WTC11 (cell line): ENCODE measurements at places on chromosomes 6 and 20. TPM values are rescaled to one million over a fixed set of nuclear protein-coding genes. Genes with fewer than 3 reads are reported as not detected.
A peak's percentile ranks its signal among the peaks of the same experiment; 100 is the strongest.

GRCh38 chr6:157732416-157733161 lies 90.5 kb upstream of the SNX9 start:
- H3K27ac ChIP-seq = 0 out of 2 replicates have a peak overlapping the region, but pooled peaks have one; percentile 9
- peaks cover 14% of the 10 kb centered on the region for H3K4me1 ChIP-seq
- DNase-seq = no peak
- no peak overlapping the region for H3K4me3 ChIP-seq
- no peaks in the 10 kb centered on the region for H3K27me3 ChIP-seq

GRCh38 chr6:142694054-142694453 lies 250.9 kb downstream of the HIVEP2 start:
- no peak for DNase-seq
- no peak overlapping the region for H3K27ac ChIP-seq
- no peak overlapping the region for H3K4me3 ChIP-seq
- H3K36me3 ChIP-seq = no peaks in the 10 kb centered on the region
- peaks cover 27% of the 10 kb centered on the region for H3K4me1 ChIP-seq

DNA sequence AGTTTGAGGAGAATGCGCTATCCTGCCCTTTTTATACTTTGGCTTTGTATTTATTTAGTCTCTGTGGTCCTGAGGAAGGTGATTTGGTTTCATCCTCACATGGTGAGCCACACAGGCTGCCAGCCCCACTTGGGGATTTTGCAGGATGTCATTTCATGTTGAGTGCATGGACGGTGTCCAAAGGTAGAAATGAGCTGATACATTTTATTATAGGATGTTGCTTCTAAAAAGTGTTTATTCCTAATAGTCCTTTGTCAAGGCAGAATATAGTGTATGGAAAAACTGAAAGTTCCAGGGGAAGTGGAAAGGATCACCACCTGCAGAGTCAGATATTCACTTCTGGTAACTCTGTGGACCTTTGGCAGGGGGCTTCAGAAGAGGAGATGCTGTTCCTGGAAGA lies 434.6 kb downstream of the CD109 start:
- H3K27me3 ChIP-seq = peaks cover 3% of the 10 kb centered on the region; the same call in 1 of the 2 replicates
- no peak overlapping the region for H3K27ac ChIP-seq
- H3K36me3 ChIP-seq = no peaks in the 10 kb centered on the region
- no peaks in the 10 kb centered on the region for H3K4me1 ChIP-seq

DNA sequence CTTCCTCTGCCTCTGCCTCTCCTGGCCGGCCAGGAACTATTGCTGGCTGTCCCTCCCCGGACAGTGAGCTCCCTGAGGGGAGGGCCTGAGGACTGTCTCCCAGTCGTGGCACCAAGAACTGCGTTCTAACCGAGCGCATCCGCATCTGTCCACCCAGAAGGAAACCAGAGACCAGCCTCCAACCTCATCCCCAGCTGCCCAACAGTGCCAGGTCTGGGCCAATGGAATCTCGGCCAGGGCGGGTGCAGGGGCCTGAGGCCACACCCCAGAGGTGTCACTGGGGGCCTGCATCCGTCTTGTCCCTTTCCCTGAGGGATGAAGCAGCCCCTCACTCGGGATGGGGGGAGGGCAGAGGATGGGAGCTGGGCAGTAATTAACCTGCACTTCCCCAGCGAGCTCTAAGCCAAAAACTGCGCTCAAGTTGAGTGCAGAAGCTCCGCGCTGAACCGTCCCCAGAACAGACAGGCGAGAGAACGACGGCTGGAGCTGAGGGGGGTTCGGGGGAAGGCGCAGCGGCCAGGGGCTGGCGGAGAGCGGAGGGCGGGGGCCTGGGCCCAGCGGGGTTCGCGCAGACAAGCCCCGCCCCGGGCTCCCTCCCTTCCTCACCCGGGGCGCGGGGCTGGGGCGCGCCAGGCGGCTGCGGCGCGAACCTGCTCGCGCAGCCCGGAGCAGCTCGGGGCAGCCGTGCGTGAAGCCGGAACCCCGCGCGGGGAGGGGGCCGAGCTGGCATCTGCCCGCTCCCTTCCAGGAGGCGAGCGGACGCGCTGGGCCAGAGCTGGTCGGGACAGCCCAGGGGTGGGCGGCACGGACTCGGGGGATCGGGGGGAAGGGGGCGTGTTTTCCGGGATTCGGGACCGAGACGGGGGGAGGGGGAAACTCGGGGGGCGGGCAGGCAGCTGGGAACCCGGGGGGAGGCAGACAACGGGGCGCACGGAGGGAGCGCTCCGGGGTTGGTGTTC lies 1.4 kb downstream of the TFEB start:
- peaks cover 18% of the 10 kb centered on the region for H3K27me3 ChIP-seq
- no peaks in the 10 kb centered on the region for H3K36me3 ChIP-seq
- DNase-seq = peak; percentile 80
- peak overlapping the region; percentile 86 for H3K4me3 ChIP-seq
- peak overlapping the region; percentile 45; the same call in 1 of the 2 replicates for H3K27ac ChIP-seq

GRCh38 chr6:26025047-26025893 lies 62.0 kb upstream of the HFE start:
- peak overlapping the region; percentile 92 for H3K4me3 ChIP-seq
- peaks cover 68% of the 10 kb centered on the region for H3K4me1 ChIP-seq
- no peak for DNase-seq
- no peaks in the 10 kb centered on the region for H3K36me3 ChIP-seq
- H3K27me3 ChIP-seq = no peaks in the 10 kb centered on the region

DNA sequence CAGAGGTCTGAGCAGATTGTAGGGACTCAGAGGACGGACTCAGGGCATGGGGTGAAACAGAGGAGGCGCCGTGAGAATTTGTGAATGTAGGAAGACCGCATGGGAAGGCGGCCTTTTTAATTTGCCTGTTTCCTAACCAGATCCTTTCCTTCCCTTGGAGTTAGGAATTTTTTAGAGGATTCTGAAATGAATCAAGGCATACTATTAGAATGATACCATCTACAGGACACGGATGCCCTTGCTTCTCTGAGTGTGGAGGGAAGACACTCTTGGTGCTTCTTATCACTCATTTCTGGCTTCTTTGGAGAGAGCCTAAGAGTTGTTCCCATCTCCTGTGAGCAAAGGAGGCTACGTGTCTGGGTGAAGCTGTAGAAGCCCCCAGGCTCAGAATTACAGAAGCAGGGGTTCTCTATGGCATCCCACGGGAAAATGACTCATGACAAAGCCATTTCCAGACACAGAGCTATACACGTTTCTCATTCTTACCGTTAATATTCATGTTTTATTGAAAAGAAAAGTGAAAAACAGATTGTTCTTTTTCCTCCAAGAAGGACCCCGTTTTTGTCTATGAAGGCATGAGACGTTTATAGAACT lies 148.5 kb downstream of the EDN3 start:
- DNase-seq = no peak
- no peaks in the 10 kb centered on the region for H3K36me3 ChIP-seq
- H3K27me3 ChIP-seq = peaks cover 10% of the 10 kb centered on the region

Gene EYA2
- total RNA-seq = 0.64 to 1.5 TPM (median 0.76 TPM) in 3 replicates

Gene SLC22A16
- total RNA-seq = 0.34 TPM in 1 of 3 replicates, not detected in the others
